Activated naive CD8-positive, alpha-beta T cell treated with anti-CD3 and anti-CD28 coated beads, Interleukin-2, amount 10 ng/mL, durations not matched to agents 7 days and 5 days (primary cell): ENCODE measurements at places on chromosomes 6 and 20. TPM values are rescaled to one million over a fixed set of nuclear protein-coding genes. Genes with fewer than 3 reads are reported as not detected.

- no peak for DNase-seq
Observed at GRCh38 chr20:62543470-62544302, 67.9 kb upstream of the GATA5 start.

The LINC00237 gene
- not detected for total RNA-seq

DNA sequence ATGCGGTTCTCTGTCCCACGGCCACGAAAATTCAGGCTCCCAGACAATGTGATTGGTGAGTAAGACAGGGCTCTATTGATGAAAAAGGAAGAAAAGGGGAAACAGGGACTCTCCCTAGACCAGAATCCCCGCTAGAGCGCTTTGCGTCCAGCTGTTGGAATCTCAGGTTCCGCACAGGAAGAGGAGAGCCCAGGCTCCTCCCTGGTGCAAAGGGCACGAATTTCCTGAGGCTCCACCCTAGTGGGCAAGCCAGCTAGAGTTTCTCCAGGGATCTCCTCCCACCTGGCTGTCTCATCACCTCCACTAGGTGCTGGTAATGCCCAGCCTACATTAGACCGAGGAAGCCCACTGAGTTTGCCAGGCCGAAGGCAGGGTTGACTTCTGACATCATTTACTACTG is 135.9 kb upstream of the SOX4 start:
- no peak for DNase-seq

The CEP43 gene
- 26.3 TPM for total RNA-seq

GRCh38 chr6:35139924-35140638 is 1.1 kb downstream of the TCP11 start:
- DNase-seq: peak; percentile 50
